ENCODE measurements at places on chromosomes 12 and 14.

DNA sequence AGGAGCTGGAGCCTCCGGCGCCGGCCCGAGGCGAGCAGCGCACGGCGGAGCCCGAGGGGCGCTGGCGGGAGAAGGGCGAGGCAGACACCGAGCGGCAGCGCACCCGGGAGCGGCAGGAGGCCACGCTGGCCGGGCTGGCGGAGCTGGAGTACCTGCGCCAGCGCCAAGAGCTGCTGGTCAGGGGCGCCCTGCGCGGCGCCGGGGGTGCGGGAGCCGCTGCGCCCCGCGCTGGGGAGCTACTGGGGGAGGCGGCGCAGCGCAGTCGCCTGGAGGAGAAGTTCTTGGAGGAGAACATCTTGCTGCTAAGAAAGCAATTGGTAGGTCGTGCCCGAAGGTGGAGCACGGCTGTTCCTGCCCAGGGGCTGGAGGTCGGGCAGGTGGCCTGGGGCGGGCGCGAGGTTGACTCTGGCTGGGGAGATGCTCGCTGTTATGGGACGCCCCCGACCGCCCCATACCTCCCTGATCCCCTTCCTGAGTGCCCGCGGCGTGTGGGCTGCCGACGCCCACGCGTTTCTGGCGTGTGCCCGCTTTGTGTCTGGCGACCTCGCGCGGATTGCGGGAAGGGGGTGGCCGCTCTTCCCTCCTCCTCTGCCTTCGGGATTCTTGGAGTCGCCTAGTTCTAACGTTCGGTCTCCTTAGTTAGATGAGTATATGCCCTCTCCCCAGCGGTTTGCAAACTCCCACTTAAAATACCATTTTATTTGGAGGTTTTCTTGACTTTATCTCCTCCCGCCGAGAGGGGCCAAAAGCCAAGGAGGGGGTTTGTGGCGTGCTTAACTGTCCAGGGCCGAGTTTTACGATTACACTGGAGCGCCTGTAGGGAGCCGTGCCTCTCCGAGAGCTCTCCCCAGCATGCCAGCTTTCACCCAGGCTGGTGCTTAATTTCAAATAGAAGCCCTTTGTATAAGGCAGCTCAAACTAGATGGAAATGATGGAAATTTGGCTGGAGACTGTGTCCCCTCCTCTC, 752 bp downstream of the DACT1 start:
- DNase-seq: no peak

DNA sequence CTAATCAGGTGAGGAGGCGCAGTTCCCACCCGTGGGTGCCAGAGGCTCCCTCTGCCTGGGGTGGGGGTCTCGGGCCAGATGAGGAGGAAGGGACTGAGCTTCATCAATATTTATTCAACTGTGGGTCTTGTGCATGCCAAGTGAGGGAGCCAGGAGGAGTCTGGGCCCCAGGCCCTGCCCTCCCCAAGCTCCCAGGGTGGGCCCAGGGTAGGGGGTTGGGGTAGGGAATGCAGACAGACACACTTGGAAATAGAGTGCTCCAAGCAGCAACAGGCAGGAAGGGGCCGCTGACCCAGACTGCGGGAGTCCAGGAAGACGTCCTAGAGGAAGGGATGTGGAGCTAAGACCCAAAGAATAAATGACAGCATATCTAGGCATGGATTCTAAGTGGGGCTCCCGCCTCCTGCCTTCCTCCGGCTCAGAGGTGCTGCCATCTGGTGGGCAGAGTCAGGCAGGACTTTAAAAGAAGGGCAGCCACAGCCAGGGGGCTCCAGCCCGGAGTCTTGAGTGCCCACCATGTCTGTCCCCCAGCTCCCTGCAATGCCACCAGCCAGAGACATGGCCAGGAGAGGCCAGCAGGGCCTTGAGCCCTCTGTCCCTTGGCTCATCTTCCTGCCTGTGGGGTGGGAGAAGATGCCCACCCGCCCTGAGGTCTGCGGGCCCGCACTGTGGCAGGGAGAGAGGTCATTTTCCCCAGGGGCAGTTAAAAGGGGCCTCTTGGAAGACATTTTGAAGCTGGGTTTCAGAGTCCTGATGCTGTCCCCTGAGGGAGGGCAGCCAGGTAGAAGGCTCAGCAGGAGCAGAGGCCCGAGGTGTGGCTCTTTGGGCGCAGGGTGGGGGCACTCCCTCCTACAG, 70.1 kb downstream of the PHETA1 start:
- no peak for DNase-seq

- no peak for DNase-seq
These were observed 116.7 kb downstream of the BEGAIN start for GRCh38 chr14:100470523-100470897.

- no peak for DNase-seq
These were observed 707 bp downstream of the DHRS1 start for GRCh38 chr14:24298892-24299254.

DNA sequence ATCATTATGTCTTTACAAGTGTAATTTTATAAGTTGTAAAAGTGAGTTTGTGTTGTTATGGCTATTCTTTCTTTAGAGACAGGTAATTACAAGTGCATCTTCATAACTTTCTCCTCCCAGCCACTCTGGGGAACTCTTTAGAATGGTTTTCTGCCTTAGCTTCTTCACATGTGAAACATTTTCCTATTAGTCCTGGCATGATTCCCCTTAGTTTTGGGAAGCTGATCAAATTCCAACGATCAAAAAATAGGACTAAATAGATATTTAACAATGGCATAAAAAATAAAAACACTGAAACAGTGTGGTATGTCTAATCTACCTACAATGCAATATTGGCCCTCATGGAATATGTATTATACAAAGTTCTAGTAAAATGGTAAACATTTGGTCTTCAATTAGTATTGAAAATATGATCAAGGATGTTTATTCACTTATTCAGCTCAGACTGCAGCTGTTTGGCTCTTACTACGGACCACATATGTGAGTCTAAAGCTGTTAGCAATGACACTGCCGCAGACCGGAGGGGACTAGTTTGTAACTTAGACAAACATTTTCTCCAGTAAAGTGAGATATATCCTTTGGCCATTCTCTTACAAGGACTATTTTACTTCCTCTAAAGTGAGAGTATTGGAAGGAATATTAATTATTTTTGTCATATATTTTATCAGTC, 890.8 kb upstream of the USP15 start:
- no peak for DNase-seq

- DNase-seq: no peak
These were observed at the start of gene GABARAPL1 for GRCh38 chr12:10212739-10213131. Gene GABARAPL1, plus strand, starts transcription at chr12:10212877. Its CDS starts 253 bp downstream, at chr12:10213130.

DNA sequence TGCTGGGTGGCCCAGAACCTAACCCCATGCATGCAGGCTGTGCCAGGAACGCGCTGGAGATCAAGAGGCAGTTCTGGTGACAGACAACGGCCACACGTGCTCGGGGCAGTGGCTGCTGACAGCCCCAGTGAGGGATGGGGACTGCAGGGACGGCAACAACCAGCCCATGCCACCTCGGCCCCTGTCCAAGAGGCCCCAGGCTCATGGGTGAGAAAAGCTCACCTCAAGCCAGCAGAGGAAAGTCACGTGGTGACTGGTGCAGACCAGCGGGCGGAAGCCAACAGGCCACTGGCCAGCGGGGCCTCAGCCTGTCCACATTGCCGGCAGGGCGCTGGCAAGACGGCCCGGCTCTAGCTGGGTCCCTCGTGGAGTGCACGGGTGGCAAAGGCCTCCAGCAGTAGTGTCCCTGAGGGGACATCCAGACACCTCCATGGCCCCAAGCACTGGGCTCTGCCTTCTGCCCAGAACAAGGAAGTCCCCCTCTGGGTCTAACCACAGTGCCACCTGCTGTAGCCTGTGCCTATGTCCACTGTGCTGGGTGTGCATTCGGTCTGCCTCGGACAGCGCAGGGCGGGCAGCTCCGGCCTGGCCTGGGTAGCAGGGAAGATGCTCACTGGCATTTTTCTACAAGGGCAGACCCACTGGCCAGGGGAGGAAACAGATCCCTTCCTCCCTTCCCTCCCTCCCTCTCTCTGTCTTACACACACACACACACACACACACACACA, 134.1 kb downstream of the NCOR2 start:
- DNase-seq: no peak

DNA sequence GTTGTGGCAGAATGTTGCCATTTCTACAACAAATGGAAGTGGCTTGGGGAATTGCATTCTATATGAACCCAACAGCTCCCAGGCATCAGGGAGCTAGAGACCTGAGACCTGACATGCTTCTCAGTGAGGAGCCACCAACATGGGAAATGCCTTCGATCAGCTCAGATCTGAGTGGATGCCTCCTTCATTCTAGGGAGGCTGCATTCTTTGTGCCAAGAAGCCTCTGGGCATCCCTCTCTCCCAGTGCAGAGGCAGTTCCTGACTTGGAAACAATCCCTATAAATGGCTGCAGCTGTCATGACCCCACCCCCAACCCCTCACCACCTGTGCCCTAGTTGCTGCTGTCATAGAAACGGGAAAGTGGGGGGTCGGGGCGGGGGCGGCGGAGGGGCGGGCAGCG, 196.3 kb downstream of the PPM1H start:
- no peak for DNase-seq

DNA sequence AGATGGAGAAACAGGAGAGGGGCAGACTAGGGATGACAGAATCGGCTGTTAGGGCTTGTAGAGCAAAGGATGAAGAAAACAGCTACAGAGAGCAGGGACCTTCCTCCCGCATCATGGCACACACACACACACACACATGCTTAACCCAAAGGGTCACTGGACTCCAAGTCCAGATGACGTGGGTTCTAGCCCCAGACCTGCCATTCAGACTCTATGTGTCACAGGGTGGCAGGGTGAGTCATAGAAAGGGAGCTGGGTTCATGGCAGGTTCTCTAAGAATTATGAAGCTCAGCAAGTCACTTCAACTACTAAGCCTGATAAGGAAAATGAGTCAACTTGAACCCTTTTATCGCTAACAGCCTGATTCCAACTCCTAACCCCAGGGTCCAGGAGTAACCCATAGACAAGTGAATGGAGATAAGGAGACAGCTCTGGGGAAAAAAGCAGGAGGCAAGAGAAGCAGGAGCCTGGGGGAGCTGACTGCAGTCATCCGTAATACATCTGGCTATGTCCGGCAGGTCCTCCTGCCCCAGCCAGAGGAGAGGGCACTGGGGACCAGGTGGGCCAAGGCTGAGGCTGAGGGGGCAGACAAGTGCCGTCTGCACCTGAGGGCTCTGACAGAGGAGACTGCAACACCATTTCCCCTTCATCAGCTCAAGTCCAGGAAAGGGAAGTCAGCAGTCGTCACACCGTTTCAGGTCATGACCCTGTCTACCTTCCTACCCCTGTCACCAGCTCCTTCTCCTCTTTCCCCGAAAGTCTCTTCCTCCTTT, 3.6 kb upstream of the TNFRSF1A start:
- no peak for DNase-seq

- DNase-seq: no peak
These were observed 131.8 kb upstream of the CPSF6 start for GRCh38 chr12:69107541-69107940.

- no peak for DNase-seq
These were observed 11.2 kb upstream of the RNU6-7 start for GRCh38 chr14:32190673-32191072.

GRCh38 chr12:49644620-49644994, 21.2 kb downstream of the PRPF40B start:
- peak; percentile 34 for DNase-seq

- no peak for DNase-seq
These were observed 198.1 kb upstream of the LRIG3 start for GRCh38 chr12:59118356-59118755.

DNA sequence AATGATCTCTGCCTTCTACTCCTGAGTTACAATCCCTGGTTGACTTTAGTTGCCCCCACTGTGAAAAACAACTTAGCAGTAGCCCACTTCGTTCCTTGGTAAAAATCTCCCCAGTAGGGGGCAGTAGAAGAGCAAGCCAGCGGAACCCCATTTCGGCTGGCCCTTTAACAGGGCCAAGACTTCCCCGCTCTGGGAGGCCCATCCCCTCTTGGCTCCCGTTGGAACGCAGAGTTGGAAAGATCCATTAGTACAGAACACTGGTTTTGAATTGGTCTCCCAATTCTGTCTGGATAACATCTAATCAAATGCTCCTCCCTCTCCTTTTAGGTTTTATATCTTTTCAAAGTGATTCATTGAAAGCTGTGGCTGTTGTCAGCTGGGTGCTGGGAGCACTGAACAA, 1133.3 kb downstream of the BCL11B start:
- DNase-seq: no peak

DNA sequence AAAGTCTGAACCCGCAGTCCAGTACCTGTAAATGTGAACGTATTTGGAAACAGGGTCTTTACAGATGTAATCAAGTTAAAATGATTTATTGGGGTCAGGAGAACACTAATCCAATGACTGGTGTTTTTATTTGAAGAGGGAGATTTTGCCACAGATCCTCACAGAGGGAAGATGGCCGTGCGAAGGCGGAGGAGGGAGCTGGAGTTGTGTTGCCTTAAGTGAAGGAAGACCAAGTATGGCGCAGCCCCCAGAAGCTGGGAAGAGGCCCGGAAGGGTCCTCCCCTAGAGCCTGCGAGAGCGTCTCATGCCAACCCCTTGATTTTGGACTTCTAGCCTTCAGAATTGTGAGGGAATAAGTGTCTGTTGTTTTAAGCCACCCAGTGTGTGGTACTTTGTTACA, 102.8 kb upstream of the NUDT4 start:
- no peak for DNase-seq

DNA sequence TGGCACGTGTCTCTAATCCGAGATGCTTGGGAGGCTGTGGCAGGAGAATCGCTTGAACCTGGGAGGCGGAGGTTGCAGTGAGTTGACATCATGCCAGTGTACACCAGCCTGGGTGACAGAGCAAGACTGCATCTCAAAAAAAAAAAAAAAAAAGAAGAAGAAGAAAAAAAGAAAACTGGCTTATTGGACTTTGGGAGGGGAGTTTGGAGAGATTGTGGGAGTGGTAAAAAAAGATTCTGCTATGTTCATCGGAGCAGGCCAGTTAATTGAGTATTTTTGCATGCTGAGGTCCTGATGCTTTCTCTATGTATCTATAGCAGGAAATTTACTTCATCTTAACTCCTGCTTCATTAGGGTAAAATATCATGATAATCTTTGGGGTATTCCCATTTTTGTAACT, 11.6 kb downstream of the CNOT2 start:
- DNase-seq: no peak

GRCh38 chr14:90903101-90903500, 86.9 kb upstream of the TTC7B start:
- DNase-seq: peak; percentile 24

- no peak for DNase-seq
These were observed 17.3 kb downstream of the KCNK10 start for GRCh38 chr14:88305528-88306322.

DNA sequence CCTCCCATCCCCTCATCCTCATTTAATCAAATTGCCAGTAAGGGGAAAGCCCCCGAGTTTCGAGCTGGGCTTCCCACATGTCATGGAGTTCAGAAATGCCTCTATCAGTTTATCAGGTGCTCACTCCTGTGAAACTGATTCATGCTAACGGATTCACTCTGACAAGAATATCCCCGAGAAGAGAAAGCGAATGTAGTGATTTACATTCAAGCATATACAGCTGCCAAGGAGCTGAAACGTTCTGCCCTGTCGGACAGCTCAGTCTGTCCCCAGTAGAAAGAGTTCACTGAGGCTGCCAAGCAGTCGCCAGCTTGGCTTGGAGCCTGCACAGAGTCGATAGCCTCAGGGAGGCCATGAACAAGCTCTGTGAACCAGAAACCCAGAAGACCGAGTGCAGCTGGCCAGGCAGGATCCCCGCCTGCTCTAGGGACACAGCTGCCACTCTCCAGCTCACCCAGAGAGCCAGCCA, 88.4 kb downstream of the TMCC3 start:
- peak; percentile 79 for DNase-seq

- DNase-seq: no peak
These were observed 27.9 kb upstream of the PTPRR start for GRCh38 chr12:70948236-70948975.

GRCh38 chr12:12912711-12913110, 21.3 kb downstream of the GPRC5A start:
- DNase-seq: no peak

GRCh38 chr14:76282581-76282980, 93.4 kb upstream of the ESRRB start:
- DNase-seq: no peak
